B cell (primary cell): ENCODE measurements at places on chromosomes 2 and 18. TPM values are rescaled to one million over a fixed set of nuclear protein-coding genes. Genes with fewer than 3 reads are reported as not detected.

The EFHD1 gene
- not detected in 2 replicates for polyA plus RNA-seq

The MROH2A gene
- polyA plus RNA-seq = not detected in 2 replicates

The SLC11A1 gene
- polyA plus RNA-seq = 25.1 and 65.3 TPM in 2 replicates

The LAMA1 gene
- polyA plus RNA-seq = not detected in 2 replicates

The POTEI gene
- polyA plus RNA-seq = not detected in 2 replicates
